ENCODE measurements at places on chromosomes 12 and 14.

GRCh38 chr12:106226884-106227640 is 20.8 kb downstream of the CKAP4 start:
- DNase-seq: peak; percentile 65

GRCh38 chr14:94048691-94049624 is 22.8 kb downstream of the OTUB2 start:
- DNase-seq: peak; percentile 94

DNA sequence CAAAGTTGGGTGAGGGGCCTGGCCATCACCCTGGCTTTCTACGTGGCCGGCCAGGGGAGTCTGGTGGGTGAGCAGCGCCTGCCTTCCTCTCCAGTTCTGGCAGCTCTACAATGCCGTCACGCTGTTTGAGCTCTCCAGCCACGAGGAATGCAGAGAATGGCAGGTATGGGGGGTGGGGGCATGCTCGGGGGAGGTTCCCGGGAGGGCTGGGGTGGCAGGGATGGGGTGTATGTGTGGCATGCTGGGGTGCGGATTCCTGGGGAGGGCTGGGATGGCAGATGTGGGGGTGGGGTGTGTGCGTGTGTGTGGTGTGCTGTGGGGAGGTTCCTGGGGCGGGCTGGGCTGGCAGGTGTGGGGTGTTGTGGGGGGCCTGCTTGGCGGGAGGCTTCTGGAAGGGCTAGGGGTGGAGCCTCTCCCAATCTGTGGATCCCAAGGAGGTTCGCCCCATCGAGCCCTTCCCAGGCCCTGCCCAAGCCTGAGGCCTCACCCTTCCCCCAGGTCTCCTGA is 18.5 kb downstream of the RHOF start:
- no peak for DNase-seq

GRCh38 chr14:55802986-55803872 is 223.2 kb downstream of the KTN1 start:
- DNase-seq: no peak

GRCh38 chr12:66279123-66279712 is 23.1 kb upstream of the HELB start:
- DNase-seq: no peak

DNA sequence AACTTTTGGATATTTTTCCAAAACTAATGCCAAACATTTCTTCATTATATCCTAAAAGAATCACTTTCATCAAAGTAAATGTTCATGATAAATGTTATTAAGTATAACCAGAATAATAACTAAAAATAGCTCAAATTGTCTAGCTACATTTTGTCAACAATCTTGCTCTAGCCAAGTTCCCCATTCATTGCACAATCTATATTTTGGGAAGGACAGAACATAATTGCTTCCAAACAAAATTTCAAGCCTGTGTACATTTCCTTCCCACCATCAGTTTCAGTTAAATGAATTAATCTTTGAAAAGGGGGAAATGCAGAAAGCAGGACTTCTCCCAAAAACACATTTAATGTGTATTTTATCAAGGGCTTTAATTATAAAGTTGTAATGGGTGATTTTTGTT is 98.0 kb upstream of the PLEKHG7 start:
- DNase-seq: no peak

GRCh38 chr12:105083031-105083430 is 1.2 kb downstream of the ALDH1L2 start:
- no peak for DNase-seq

DNA sequence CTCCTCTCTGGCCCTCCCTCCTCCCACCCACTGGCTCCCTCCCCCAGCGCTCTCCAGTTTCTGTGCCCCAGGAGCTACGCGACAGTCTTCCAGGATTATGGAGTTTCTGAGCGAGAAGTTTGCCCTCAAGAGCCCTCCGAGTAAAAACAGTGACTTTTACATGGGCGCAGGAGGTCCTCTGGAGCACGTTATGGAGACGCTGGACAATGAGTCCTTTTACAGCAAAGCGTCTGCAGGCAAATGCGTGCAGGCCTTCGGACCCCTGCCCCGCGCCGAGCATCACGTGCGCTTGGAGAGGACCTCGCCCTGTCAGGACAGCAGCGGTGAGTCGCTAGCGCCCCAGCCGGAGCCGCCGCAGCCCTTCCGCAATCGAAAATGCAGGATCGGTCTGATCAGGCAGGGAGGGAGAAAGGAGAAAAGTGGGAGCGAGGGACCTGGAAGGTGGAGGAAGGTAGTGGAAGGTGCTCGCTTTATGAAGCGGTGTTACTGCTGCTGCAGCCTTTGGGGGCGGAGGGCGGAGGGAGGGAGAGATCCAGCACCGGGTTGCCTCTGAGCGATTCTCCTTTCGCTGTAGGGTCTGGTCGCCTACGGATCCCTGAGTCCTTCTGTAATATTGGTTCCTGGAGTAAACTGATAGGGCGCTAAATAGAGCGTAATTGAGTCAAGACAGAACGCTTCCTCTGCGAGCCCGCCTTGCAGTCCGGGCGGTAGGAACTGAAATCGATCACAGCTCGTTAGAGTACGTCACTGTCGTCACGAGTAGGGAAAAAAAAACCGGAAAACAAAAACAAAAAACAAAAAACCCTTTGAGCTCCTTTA is at the start of gene ALX1:
ALX1 (plus strand) TSS at position 56 of the 819 bp plus-strand sequence; CDS start at position 98, 42 bp downstream.
- no peak for DNase-seq

GRCh38 chr14:78075033-78075432 is 95.1 kb upstream of the NRXN3 start:
- peak; percentile 96 for DNase-seq

- no peak for DNase-seq
Observed at GRCh38 chr12:88371416-88372183, 208.7 kb downstream of the KITLG start.

- no peak for DNase-seq
Observed at GRCh38 chr14:55373784-55374705, 37.6 kb downstream of the ATG14 start.

DNA sequence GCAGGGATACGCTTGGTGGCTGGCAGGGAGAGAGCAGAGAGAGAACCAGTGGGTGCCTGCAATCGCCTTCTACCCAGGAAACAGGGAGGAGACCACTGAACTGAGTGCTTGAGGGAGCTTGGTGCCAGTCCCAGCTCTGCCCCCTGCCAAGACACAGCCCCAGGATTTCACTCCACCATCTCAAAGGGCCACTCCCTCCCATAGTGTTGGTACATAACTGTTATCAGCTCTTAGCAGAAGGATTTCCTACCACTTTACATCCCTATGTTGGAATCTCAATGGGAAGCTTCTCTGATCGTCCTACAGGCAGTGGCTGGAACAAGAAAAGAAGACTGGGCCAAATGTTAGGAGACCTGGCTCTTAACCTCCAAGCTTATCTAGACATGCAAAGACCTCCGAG is 157.4 kb upstream of the FOXN3 start:
- DNase-seq: no peak

DNA sequence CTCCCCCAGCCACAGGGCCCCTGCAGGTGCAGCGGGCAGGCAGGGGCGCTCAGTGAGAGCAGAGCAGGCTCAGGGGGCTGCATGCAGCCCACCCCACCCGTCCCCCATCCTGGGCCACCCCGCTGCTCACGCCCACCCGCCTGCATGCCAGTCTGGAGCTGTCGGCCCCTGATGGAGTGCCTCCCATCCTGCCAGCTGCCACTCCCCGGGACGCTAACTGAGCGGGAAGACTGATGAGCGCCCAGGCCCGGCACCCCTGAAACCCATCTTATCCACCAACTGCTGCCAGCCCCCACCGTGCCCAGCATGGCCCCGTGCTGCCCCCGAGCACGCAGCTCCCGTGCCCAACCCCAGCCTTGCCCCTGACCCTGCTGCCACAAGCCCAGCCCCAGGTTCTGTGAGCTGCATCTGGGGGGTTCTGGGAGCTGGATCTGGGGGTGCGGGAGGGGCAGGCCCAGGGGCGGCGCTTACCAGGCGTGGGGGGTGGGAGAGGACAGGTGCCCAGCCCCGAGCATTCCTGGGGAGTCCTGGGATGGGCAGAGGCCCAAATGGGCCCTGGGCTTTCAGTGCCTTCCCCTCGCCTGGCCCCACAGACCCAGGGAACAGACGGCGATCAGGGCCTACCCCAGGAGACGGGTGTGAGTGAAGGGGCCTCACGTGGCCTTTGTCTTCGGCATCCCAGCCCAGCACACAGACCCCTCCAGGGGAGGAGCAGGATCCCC is 13.3 kb downstream of the AKT1 start:
- no peak for DNase-seq

DNA sequence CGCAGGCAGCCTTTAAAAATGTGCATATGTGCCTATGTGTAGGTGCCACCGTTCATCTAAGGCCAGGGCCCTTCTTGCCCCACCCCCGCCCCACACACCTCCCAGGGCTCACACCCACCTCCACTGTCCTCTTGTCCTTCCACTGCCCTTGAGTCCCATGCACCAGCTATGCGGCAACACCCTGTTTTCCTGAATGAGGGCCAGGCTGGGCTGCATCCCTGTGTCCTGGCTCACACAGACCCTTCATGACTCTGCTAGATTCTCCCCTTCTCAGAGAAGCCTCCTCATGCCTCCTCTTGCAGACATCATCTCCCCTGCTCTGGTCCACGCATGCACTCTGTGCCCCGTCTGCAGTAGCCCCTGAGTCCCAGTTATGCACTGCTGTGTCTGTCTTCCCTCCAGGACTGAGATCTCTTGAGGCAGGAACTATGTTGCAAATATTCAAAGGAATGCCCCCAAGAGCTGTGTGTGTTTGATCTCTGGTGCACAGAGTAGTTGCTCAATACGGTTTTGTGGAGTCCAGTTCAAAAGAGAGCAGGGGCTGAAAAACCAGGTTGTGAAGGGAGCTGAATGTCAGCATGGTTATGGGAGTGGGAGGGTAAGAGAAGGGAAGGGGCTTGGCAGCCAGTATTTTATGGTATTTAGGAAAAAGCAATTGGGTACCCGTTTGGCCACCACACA is 47.3 kb upstream of the ESRRB start:
- no peak for DNase-seq

DNA sequence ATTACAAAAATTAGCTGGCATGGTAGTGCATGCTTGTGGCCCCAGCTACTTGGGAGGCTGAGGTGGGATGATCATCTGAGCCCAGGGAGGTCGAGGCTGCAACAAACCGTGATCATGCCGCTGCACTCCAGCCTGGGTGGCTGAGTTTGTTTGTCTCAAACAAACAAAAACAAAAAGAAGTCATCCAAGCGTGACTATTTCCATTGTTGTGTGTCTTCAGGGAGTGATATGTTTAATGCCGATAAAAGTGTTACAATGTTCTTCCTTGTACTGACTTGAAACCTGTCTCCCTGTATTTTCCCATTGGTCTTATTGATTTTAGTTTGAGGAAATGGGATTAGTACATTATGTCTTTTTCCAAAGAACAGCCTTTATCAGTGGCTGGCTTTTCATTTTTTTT is 75.6 kb upstream of the USP44 start:
- DNase-seq: no peak

DNA sequence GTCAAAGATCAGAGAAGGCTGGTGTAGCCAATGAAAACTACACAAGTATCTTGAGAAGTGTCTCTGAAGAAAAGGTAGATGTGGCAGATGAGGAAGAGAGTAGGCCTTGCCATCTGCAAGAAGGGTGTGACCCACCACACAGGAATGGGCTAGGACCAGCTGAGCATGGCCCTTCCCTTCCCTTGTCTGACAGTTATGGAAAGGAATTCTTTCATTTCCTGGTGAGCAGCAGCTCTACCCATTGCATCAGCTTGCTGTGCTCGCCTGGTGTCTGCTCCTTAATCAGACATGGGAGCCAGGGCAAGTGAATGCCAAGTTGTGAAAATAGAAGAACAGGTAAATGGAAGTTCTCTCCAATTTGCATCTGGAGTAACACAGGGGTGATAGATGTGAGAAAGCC is 145.2 kb upstream of the KRR1 start:
- DNase-seq: no peak

- no peak for DNase-seq
Observed at GRCh38 chr14:34098045-34098984, 147.4 kb upstream of the EGLN3 start.

DNA sequence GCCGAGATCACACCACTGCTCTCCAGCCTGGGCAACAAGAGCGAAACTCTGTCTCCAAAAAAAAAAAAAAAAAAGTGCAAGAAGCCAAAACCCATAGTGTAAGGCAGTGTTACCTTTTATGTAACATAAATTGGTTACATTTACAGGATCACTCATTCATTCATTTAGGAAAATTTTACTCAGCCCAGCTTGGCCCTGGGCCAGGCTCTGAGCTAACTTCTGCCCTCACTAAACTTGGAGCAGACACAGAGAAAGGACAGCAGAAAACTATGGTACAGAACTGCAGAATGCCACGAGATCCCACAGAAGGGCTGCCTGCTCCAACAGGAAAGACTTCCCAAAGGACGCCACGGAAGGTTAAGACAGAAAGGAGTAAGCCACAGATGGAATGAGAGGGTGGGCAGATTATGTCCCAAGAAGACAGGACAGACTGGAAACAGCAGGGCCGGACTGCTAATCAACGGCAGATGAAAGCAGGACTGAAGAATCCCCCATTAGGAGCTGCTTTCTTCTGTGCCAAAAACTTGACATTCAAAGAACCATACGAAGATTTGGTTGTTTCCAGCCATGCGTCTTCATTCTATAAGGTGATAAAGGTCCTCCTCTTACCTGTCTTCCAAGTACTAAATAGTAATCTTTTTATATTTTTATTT is 18.9 kb downstream of the PPP1R13B start:
- DNase-seq: no peak
